ENCODE measurements at places on chromosomes 7 and 10.
A peak's percentile ranks its signal among the peaks of the same experiment; 100 is the strongest.

GRCh38 chr7:109282726-109283125, 713.1 kb downstream of the DNAJB9 start:
- no peak for DNase-seq

DNA sequence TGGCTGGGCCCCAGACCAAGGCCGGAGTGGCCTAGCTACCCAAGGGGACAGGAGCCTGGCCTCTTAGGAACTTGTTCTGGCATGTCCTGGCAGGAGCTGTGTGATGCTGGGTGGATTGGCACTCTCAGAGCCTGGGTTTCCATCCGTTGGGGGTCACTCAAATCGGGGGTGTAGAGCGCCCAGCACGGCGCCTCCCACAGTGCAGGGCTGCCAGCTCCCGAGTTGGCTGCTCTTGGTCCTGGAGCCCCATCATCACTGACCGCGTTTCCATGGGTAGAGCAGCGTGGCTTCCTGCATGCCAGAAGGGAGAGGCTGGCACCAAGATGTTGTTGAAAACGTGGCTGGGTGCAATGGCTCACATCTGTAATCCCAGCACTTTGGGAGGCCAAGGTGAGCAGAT, 70.3 kb downstream of the UNCX start:
- no peak for DNase-seq

- DNase-seq, result no peak
These were observed 703.5 kb upstream of the SEMA3D start for GRCh38 chr7:85890244-85890811.

- DNase-seq, result no peak
These were observed 127.5 kb downstream of the VPS50 start for GRCh38 chr7:93359520-93360198.

DNA sequence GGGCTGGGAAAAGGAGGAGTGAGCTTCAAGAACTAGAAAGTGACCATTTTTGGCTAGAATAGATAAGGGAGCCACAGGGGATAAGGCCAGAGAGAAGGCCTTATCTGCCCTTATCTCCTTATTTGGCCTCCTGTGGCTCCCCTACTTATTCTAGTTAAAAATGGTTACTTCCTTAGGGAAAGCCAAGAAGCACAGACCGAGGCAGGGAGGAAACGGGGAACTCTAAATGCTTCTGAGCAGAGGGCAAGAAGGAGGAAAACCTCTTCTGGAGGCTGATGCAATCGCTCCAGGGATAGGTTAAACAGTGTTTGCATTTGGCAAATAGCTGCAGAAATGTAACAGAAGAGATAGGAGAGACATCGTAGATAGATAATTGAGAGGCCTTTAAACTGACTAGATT, 18.6 kb downstream of the NRP1 start:
- no peak for DNase-seq

DNA sequence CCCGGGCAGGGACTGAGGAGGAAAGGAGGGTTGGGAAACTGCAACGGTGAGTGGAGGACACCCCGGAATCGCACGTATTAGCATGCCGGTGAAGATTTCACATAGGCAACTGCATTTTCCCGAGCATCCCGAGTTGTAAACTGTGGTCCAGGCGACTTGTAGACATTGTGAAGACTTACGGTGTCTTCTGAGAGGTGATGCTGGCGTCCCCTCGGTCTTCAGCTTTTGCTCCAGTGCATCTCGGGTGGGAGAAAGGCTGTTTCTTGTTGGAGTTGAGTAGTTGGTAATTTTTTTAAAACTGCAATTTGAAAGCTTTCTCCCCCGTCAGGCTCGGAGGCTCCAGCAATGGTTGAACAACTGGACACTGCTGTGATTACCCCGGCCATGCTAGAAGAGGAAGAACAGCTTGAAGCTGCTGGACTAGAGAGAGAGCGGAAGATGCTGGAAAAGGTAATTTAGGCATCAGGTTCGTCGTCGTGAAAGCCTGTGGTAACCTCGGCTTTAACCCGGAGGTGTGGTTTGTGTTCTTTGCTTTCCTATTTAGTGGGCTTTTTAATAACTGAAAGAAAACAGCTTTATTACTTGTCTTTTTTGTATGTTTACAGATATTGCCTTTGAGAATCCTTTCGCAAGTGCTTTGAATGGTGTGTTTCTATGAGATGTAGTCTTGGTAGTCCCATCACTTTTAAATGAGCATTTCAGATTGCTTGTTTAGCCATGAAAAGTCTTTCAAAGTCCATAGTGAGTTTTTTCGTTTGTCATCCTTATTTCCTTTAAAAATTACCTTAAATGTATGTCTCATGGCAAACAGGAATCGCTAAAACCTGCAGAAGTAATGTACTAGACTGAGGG, 687 bp downstream of the HELLS start:
- no peak for DNase-seq

DNA sequence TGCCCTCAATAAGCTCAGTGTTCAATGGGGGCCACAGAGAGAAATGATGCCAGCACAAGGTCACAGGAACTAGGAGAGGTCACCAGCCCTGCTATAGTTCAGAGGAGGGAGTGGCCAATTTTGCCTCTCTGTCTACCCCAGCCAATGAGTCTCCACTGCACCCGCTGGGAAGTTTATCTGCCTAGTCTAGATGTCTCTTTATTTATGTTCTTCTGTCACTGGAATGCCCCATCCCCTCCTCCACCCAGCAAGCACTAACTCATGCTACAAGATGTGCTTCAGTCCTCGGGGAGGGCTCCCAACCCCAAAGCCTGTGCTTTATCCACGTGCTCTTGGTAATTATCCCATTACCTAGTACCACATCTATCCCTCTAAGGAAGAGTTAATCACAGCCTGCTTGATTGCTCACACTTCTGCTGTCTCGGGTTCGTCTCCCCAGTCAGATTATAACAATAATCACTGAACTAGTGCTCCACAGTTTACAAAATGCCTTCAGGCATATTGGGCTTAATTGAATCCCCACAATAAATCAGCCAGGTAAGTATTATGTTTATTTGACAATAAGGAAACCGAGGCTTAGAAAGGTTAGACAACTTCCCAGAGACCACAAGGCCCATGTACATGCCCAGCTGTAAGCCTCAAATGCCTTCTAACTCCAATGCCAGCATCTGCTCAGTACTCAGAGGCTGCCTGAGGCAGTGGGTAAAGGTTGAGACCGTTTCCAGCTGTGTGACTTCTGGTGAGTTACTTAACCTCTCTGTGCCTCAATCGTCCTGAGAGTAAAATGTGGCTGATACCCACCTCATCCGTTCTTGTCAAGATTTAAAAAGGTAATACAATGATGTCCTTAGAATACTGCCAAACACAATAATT, 3.9 kb downstream of the HIP1 start:
- no peak for DNase-seq

DNA sequence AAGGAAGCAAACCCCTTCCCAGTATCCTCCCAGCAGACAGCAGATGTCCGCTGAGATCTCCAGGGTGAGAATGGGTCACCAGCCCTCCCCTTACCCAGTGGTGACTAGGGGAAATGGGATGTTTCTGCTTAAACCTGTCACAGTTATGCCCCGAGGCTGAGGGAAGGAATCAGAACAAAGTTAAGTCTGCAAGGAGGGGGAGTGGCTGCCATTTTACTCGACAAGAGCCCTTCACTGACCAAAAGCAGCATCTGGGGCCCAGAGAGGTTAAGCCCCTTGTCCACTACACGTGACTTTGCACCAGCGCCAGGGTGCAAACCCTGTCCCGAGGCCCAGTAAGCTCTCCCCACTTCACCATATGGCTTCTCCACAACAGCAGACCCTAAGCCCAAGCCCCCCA, 4.6 kb upstream of the NANOS1 start:
- no peak for DNase-seq

GRCh38 chr7:1341361-1342089, 108.9 kb downstream of the UNCX start:
- DNase-seq, result no peak

DNA sequence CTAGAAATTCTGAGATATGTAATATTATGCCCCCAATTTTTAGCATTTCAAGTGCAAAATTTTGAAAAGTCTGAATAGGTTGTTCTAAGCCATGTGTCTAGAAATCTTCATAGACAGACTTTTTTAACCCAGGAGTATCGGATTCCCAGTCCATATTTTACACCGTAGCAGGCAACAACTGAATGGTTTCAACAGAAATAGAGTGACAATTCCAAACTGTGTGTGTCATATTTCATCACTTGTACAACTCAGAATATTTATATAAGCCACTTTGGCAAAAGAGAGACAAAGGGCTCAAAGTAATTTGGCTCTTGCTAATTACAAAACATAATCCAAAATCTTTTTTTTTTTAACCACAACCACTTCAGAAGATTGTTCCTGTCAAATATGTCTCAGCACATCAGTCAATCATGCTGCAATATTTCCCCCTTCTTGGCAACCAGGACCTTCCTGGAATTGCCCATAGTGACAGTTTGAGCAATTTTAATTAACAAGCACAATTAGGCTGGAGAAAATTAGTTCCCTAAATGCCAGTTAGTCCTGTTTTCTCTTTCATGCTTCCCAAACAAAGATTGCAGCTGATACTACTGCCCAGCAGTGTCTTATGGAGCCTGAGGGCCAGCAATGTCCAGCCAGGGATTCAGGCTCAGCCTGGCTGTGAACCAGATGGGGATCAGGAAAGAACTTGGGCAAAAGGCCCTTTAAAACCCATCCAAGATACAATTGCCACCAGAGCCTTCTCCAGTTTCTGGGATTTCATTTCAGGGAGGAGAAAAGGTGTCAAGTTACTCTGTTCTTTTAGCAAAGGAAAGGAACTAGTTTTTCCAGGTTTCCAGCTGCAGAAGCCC, 533.3 kb upstream of the GHITM start:
- no peak for DNase-seq

- DNase-seq, result peak; percentile 64
These were observed 167.8 kb upstream of the EEPD1 start for GRCh38 chr7:35985126-35985754.

GRCh38 chr10:119407254-119407777, 135.2 kb downstream of the RGS10 start:
- no peak for DNase-seq

GRCh38 chr7:156781972-156782371, 111.0 kb downstream of the LMBR1 start:
- DNase-seq, result no peak

DNA sequence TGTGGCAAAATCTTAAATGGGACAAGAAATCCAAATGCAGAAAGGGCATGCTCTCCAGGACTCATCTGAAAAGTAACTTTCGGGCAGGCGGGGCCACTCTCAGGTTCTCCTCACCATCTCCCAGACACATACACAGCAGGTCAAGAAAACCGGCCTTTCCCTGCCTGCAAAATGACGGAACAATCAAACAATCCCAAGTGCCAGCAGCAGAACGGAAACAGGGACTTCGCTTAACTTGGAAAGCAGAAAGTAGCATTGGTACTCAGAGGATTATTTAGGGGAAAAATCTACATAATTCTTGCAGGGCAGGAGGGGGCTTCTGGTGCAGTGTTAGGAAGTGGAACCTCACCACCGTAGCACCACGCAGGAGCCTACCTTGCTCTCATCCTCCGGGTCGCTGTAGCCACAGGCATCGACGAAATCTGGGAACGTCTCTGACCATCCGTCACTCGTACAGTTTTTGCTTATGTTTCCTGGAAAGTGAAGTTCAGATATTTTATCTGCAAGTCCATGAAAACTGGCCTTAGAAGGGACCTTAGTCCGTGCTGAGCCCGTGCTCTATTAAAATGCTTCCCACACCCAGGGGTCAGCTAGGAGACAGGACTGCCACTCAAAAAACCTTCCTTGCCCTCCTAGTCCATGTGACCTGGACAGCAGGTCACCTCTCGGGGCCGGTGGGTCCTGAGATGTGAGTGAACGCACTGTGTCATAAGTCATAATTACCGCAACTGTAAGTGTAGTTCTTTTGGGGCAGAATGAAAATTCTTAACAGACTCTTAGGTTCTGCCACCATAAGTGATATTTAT, 41.1 kb downstream of the VIPR2 start:
- no peak for DNase-seq

DNA sequence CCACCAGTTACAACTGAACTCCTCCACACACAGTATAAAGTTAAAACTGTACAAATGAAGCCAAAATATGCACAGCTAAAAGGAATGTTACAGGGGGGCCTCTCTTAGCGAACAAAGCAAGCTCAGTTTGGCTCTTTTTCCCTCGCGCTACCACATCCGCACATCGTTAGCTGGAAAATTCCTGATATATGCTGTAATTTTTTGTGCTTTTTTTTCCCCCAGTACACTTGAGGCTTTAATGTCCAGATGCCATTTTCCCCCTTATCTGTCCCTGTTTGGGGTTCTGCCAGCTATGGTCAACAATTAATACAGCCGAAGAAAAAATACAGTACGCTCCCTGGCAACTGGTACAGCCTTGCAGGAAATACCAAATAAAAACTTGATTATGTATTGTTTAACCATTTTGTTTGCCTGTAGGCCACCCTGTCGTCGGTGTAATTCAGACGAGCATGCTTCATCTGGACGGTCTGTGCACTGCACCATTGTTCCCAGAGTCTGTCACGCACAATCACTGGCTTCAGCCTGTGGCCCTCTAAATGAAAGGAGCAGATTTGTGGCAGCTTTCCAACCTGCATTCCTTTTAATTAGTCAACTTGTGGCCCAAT, 108.1 kb upstream of the FAM133B start:
- DNase-seq, result no peak

DNA sequence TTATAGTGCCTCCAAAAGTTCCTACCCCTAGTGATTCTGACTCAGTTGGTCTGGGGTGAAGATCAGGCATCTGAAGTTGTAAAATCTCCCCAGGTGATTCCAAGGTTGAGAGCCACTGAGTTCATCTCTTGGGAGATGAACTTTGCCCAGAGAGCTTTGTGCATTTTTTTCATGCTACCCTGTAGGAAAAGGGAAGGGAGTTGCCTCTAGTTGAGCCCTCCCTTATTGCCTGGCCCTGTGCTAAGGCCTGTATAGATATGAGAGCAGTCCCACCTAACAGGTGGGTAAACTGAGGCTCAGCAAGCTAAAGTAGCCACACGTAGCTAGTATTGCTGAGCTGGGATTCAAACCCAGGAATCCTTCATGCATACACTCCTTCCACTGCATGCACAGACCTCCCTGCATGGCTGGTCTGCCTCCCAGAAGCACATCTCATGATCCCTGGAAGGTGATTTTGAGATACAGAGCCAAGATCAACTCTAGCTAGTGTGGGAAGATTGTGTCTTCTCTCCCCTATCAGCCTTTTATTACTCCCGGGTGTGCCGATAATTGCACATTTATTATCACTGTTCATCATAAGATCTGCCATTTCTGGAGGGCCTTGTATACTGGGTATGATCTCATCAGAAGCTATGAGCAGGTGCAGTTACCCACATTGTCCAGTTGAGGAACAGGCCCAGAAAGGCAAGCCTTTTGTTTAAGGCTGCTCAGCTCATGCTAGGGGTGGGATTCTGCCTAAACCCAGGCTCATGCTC, 47.0 kb downstream of the TBATA start:
- DNase-seq, result no peak

DNA sequence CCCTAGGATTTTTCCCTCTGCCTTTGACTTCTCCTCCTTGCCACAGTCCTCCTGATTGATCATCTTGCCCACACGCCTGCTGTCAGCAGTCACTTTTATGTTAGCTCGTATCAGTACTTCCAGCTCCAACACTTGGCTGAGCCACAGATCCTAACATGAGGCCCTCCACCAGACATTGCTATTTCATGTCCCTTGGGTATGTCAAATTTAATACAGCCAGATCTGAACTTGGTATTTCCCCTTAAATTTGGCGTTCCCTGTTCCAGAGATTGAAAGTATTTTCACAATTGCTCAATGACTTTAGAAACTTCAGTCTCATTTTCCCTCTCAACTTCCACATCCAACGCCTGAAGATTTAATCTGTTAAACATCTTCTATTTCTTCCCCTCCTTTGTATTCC, 140.4 kb downstream of the RNLS start:
- no peak for DNase-seq

Data from activated naive CD4-positive, alpha-beta T cell (primary cell).